ENCODE measurements at places on chromosomes 2 and 18.

DNA sequence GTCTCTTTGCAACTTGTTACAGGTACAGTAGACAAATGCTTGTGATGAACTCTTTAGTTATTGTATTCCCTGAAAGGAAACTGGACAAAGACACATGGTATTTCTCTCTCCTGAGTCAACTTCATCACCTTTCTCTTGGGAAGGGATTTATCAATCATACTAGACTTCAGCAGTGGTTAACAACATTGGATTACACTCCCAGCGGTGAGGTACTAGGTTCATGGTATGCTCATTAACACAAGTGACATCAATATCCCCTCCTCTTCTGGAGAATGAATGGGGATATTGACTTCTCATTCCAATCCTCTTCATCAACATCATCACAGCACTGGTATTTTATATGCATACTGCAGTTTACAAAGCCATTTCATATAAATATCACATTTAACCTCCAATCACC lies 574.6 kb downstream of the ERBB4 start:
- DNase-seq = no peak

DNA sequence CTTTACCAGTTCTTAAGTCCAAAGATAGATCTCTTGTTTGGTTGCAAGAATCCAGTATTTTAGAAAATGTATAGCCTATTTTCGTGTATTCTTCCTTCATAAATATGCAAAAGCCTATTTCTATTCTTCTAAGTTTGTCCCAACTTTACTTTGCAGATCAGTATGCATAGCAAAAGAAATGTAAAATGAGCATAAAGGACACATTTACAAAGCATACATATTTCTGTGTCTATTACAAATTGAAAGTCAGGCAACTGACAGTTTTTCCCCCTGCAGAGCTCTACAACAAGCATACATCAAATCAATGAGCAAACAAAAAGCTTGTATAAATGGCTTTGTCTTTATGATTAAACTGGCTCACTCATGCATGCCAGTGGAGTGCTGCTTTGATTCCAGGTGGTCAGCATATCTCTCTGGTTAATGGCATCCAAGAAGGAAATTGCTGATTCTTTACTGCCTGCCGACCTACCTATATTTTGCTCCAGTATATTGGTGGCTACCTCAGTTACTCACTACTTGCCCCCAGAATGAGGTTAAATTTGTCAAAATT lies 10.0 kb upstream of the VPS54 start:
- DNase-seq = no peak

DNA sequence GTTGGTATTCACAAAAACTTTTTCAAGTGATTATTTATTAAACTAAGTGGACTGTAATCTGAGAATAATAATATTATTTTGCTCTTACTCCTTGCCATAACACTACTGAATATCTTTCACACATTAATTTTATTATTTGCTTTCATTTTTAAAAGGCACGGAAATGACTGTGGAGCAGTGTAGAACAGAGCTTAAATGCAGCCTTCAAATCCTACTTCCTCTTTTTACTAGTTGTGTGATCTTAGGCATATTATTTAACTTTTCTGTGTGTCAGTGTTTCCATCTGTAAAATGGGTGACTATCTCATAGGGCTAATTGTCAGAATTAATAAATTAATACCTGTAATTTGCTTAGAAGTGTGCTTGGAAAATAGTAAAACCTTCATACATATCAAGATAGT lies 55.5 kb upstream of the SLC8A1 start:
- no peak for DNase-seq

DNA sequence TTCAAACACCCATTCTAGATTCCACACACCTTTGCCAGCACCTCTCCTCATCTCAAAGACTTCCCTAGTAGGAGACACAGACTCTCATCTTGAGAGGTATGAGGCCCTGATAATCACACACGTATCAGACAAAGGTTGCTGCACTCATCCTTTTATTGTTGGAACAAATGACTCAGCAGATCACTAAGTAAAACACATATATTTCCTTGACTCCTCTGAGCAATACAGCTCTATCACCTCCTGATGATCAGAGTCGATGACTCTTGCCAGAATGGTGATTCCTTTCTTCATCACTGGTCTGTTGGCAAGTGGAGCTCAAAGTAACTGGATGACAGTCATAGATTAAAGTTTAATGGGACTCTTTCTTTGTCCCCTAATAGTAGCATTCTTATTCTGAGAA lies 1049.2 kb upstream of the ZEB2 start:
- no peak for DNase-seq

- no peak for DNase-seq
Observed at GRCh38 chr2:28271919-28272250, 120.8 kb upstream of the FOSL2 start.

- no peak for DNase-seq
Observed at GRCh38 chr2:191625016-191625415, 52.9 kb upstream of the NABP1 start.

GRCh38 chr2:181697126-181697525 lies 16.8 kb upstream of the NEUROD1 start:
- no peak for DNase-seq

GRCh38 chr2:13813236-13813635 lies 819.3 kb upstream of the LRATD1 start:
- DNase-seq = no peak

- no peak for DNase-seq
Observed at GRCh38 chr2:159399716-159400415, 113.4 kb upstream of the WDSUB1 start.

- no peak for DNase-seq
Observed at GRCh38 chr2:155391613-155392130, 693.2 kb downstream of the KCNJ3 start.

DNA sequence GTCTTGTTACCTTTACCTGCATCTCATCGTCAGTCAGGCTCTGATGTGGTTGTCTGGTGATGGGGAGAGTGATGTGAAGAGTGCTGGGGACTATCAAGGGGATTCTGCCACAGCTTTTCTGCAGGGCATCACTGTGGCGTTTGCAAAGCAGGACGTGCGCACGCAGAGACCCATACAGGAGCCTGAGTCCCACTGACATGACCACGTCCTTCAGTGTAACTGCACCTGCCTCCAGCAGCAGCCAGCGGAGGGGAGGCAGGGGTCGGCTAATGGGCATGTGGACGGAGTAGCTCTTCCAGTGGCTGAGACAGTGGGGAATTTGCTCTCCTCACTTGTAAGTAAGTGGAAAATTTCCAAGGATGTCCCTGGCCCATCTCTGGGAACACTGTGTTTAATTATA lies 6.5 kb downstream of the ALKAL2 start:
- no peak for DNase-seq

DNA sequence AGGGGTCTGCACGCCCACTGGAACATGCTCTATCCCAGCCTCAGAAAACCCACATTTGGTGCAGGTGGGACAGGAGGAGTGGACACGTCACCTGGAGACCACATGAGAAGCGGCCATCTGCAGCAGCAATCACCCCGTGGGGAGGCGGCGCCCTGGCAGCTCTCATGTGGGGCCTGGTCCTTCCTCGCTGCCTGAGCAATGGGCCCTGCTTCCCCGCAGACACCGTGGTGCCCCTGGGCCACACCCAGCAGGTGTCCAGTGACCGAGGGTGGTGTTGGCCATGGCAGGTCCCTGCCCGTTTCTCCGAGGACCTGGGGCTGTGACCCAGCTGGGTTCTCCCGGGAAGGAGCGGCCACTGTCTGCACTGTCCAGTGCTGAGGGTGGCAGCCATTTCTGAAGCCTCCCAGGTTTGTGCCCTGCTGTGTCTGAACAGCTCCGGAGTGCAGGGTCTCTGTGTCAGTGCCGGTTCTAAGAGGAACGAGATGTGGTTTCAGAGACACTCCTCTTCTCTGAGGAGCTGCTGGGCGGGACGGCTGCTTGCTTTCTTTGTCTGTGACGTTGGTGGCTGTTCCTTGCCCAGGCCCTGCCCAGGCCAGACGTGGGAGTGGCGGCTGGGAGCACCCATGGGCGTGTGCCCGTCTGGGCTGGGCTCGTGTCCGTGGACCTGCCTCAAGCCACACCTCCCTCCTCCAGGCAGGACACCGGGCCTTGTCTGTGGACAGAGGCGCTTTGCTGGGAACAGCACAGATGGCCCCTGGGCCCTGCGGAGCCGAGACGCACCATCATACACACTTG lies 44.8 kb downstream of the NFATC1 start:
- no peak for DNase-seq

DNA sequence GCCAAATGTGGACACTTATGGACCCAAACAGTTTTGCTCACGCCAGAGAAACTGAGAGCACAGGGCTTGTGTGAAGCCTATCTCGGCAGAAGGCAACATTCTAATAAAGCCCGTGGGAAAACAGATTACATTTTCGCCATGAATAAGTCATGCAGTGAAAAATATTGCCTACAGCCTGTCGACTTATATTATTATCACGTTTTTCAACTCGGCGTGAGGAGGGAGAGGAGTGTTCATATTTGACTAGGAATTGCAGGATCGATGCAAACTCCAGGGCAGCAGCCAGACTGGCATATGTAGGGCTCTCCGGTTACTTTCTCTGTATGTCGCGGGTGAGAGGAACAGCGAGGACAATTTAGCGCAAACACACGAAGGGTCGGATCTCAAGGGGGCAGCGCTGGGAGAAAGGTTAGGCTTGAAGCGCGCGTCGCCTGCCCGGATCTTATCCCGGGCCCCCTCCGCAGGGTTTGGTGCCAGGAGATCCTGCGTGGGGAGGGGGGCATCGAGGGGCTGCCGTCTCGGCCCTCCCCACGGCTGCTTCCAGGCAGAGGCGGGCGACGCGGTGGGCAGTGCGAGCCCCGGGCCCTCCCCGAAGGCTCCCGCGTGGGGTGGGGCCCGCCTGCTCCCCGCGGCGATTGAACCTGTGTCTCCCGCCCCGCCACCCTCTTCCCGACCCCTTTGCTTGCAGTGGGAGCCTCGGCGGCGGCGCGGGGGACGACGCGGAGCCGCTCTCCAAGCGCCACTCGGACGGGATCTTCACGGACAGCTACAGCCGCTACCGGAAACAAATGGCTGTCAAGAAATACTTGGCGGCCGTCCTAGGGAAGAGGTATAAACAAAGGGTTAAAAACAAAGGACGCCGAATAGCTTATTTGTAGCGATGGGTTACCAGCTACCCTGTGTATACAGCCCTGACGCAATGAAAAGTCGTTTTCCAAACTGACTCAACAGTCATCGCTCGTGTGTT lies 4.4 kb downstream of the ADCYAP1 start:
- no peak for DNase-seq

GRCh38 chr2:237199577-237199976 lies 113.9 kb downstream of the COPS8 start:
- no peak for DNase-seq

DNA sequence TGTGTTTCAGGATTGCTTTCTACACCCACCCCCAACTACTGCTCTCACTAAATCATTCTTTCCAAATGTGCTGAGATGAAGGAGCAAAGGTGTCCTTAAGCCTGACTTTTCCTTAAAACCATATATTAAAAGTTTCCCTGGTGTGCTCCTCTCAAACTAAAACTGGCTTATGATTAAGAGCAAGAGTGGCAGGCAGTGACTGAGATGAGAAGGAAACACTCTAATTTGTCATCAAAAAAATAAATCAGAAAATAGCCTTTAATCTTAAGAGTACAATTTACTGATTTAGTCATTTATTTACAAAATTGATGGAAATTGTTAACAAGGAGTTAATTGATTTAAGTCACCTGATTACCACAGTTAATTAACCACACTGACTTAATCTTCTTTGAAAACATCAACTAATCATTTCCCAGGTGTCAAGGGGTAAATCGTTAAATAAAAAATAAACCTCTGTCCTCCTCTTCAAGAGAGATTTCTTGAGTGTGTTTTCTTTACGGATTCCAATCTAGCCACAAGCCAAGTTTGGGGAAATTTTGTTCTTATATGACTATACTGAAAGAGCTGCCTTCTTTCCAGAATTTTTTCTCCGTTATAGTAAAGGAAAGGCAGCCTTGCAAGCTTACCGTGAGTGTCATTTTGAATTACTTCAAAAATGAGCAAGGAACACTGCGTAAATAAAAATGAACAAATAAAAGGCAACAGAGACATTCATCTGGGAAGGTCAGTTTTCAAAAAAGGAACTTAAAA lies 17.4 kb downstream of the LRP2 start:
- DNase-seq = no peak

DNA sequence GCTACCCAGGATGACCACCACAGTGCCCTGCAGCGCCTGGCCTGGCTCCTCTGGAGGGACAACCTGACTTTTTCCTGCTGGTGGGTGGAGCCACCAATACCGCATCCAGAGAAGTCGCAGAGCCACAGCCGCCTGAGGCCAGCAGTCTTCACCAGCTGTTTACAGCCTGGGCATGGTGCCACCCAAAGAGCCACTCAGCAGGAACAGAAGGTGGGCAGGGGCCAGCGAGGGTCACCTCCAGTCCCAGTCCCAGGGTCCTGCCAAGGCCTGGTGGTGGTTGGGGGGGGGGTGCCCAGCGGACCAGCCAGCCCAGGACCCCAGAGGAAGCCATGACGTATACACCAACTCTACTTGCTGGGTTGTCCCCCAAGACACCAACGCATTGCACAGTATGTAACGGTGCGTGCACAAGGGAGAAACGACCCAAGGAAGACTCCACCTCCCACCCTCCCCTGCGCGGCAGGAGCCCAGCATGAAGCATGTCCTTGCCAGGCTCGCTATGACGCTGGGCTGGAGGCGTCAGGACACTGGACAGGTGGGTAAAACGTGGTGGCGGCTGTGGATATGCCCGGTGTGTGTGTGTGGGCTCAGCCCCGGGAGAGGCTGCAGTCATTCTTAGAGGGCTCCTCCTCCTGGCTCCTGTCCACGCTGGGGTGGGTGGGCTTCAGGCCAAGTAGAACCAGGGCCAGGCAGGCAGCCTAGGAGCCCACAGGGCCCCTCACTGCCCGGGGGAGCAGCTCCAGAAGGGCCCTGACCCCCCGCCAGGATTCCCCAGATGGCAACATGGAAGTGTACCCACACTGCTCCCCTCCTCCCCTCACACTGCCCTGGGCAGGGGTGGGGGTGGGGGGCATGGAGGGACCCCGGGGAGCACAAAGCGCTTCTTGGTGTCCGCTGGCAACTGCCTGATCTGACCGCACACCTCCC lies 49.3 kb downstream of the HS6ST1 start:
- peak; percentile 10 for DNase-seq

- no peak for DNase-seq
Observed at GRCh38 chr2:102025583-102026267, 34.0 kb downstream of the IL1R2 start.

DNA sequence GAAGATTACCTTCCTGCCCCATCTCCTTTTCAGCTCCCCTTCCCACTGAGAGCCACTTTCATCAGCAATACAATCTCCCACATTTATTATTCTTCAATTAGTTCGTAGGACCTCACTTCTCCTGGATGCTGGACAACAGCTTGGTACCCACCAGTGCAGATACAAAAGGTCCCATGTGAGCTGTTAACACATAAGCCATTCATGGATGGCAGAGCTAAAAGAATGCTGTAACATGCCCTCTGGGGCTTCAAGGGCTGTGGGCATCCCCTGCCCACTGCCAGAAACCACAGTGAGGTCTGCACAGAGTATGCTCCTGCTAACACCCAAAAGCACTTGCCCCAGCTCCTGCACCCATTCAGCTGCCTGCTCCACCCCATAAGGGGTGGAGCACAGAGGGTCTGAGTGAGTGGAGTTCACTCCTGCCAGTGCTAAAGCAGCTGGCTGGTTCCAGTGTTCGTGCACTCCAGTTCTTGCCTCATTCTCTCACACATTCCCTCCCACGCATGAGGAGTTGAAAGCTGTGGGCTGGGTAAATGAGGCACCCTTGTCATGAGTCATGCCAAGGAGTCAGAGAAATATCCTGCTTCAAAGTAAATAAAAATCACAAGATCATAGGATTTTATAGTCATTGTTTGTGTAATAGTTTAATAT lies 305.9 kb upstream of the TMEFF2 start:
- peak; percentile 38 for DNase-seq

GRCh38 chr2:215773728-215774127 lies 239.6 kb downstream of the MREG start:
- DNase-seq = no peak

Measured in Ammon's horn (tissue), 1 donor.